Cortex of kidney (tissue), 1 donor: ENCODE measurements at places on chromosomes 1 and 21.

- DNase-seq, result no peak
Measured at GRCh38 chr1:101075926-101076325, 50.3 kb upstream of the DPH5 start.

DNA sequence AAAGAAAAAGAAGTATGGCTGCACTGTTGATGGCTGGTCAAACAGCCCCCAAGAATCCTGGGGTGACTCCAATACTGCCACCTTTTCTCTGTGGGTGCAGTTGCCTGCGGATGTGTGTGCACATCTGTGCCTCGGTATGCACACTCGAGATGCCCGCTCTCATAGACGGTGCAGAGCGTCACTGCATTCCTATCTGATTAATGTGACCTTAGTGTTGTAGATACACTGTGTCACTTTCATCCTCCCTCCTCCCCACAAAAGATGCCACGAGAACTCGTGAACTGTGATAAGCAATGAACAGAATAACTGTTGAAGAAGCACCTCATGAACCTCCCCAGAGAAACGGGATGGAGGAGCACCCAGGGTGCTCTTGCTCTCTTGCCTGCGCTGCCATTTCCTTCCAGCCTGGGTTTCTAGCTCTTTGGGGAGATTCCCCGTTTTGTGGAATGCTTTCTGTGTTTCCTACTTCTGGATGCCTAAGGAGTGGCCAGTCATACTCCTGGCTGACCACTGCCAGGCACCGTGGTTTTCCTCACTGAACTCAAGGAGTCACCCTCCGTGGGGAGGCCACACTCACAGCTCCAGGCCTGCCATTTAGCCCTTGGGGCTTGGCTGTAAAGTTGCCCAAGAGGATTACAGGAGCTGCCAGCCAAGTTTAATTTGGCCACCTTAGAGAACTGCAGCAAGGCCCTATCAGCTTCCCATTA is 32.0 kb downstream of the NTPCR start:
- no peak for DNase-seq

DNA sequence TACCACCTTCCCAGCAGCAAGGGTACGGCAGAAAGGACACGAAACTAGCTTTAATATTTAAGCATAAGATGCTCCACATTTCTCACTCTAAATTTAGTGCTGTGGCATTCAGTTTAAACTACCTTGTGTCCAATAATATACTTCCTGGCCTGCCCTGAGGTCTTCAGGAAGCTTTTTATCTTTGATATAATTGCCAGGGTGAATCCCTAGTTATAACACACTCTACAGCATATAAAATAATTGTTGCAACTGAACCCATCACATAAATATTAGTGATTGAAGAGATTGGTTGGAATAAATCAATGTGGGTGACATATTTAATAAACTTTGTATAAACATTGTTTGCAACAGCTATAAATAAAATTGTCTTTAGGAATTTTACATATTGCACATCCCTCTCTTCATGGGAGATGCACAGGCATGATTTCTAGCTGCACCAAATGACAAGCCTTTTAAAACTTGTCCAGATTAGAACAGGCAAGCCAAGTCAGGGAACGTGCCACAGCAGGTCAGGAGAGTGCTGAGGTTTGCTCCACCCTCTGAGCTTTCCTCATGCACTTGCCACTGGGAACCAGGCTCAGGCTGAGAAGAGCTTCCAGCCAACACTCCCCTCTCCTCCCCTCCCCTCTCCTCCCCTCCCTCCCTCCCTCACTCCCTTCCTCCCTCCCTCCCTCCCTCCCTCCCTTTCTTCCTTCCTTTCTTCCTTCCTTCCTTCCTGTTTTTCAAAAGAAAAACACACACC is 623.2 kb upstream of the PKN2 start:
- DNase-seq, result no peak

GRCh38 chr21:45407629-45408247 is 2.8 kb downstream of the COL18A1 start:
- no peak for DNase-seq

- no peak for DNase-seq
Measured at GRCh38 chr1:58621391-58621790, 44.3 kb upstream of the TACSTD2 start.

- no peak for DNase-seq
Measured at GRCh38 chr21:42009018-42009830, 936 bp downstream of the ZBTB21 start.

GRCh38 chr1:9451081-9451480 is 88.2 kb upstream of the SLC25A33 start:
- no peak for DNase-seq

DNA sequence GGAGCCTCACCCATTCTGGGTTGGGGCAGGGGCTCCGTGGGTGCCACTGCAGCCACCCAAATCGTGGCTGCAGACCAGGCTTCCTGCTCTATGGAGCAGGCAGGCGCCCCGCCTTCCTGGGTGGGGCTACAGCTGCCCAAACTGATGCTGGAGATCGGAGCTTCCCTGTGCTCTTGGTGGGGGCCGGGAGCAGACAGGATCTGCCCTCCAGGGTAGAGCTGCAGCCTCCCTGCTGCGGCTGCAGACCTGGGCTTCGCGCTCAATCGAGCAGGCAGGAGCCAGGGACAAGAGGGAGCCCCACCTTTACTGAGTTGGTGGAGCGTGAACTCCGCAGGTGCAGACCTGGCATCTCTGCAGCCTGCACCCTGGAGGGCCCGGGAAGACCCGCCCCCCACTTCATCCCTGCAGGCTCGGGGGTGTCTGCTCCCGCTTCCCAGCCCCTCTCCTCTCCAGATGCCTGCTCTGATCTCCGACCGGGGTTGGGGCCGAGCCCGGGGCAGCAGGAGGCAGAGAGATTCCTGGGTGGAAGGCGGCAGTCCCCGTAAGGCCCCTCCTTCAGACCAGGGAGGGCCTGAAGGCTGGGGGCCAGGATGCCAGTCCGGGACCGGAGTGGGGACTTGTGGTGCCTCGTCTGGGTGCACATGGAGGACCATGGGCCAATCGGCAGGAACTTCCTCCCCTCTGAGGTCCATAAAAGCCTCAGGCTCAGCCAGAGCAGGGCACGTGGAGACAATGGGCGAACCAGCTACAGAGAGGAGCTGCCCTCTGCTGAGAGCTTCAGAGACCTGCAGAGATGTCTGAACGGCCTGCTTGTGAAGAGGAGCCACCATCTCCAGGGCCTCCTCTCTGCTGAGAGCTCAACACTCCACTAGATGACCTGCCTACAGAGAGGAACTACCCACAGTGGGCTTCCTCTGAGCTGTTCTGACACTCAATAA is 359.3 kb downstream of the SMYD3 start:
- DNase-seq, result no peak

GRCh38 chr1:192604979-192605620 is 29.5 kb downstream of the RGS1 start:
- DNase-seq, result no peak

- no peak for DNase-seq
Measured at GRCh38 chr1:212432272-212432660, 454 bp upstream of the NENF start.

DNA sequence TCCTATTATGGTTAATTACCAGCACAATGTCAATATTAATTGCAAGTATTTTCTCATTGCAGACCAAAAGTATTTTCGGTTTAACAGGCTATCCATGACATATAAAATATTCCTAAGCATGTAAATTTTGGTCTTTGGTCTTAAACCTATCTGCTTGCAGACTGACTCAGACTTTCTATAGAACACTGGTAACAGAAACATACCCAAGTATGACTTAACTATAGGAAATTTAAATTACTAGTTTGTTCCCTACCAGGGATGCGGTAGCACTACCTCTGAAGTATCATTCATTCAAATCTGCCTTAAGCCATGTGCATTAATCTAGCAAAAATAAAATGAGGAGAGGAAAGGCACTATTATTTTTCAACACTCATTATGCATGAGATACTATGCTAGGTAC is 2.9 kb downstream of the TAF1A start:
- DNase-seq, result no peak
